ENCODE measurements at places on chromosomes 12 and 14.

DNA sequence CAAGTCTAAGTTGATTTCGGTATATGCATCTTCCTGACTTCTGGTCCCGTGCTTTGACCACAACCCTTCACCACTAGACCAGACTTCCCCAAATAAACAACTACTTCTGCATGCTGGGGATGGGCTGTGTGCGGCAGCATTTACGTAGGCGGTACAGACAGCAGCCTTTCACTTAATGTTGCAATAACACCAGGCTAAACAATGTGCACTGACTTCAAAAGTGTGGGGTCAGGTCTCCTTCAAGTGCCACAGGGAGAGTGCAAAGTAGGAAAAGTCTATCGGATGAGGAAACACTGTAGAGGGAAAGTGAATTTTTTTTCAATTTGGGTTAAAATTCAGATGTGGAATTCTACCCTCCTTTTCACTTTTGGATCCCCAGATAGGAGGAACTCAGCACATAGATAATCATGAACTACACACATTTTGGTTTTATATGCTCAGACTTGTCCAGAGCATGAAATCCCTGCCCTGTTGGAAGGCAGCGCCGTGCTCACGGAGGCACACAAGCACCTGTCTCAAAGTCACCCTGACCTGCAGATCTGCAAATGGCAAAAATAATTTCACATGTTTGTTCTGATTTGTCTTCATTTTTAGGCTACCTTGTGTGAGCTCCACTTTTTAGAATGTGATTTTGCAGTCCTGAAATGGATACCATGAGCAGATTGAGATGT, 3.6 kb upstream of the FOS start:
- no peak for DNase-seq

GRCh38 chr14:21278632-21279031, 1.3 kb upstream of the RPGRIP1 start:
- DNase-seq = no peak

DNA sequence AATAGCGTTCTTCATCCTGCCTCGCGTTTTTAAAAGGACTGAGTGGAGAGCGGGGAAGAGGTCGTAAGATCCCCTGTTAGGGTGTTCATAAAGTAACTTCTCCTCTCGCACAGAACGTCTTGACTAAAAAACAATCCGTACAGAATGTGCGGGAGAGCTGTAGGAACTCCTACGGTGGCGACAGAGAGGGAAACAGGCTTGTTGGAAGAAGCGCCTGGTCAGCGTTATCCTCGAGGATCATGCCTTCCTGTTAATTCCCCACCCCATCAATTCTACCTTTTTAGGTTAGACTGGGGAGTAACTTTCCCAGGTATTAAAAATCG, 399 bp upstream of the WASHC4 start:
- DNase-seq = no peak

DNA sequence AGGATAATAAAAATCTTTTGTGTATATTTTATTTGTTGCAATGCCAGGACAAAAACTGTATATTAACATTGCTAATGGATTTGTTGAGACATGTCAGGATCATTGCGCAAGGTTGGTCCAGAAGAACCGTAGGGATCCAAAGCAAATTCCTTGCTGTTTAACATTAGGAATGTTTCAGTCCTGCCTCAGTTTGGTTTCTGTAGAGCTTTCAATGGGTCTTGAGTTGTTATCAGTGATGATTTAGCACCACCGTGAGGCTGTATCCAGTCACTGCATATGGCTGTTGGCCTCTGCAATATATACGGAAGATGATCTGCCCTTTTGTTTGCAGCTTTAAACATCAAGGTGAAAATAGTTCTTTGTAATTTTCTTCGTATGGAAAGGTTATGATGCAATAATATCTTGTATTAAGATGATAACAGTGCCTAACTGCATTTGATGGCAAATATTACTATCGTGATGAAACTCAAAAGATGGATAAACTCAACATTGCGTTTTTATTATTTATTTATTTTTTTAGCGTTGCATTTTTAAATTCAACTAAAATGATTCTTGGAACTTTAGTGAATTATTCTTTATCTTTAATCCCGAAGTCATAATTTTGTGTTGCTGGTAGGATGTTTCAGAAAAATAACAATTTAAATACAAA, 231.2 kb downstream of the AKAP6 start:
- DNase-seq = peak; percentile 38

GRCh38 chr14:47332939-47333338, 342.5 kb downstream of the MDGA2 start:
- no peak for DNase-seq

GRCh38 chr12:56081393-56082347, 1.7 kb downstream of the ERBB3 start:
- DNase-seq = no peak

DNA sequence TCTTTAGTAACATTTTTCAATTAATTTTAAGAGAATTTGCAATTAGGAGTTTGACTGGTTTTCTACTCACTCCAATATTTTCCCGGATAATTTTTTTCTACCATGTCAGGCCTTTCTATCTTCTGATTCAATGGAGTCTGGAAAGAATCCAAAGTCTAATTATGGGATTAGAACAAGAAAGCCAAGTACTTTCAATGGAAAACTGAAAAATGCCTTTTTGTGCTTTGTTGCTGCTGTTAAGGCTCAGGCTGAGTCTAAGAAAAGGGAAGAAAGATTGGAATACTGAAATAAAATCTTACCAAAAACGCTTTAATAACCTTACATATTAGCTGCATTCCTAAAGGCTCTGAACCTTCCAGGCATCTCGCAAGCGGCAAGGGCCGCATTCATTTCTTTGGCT, 24.4 kb upstream of the DHRS4 start:
- DNase-seq = no peak

DNA sequence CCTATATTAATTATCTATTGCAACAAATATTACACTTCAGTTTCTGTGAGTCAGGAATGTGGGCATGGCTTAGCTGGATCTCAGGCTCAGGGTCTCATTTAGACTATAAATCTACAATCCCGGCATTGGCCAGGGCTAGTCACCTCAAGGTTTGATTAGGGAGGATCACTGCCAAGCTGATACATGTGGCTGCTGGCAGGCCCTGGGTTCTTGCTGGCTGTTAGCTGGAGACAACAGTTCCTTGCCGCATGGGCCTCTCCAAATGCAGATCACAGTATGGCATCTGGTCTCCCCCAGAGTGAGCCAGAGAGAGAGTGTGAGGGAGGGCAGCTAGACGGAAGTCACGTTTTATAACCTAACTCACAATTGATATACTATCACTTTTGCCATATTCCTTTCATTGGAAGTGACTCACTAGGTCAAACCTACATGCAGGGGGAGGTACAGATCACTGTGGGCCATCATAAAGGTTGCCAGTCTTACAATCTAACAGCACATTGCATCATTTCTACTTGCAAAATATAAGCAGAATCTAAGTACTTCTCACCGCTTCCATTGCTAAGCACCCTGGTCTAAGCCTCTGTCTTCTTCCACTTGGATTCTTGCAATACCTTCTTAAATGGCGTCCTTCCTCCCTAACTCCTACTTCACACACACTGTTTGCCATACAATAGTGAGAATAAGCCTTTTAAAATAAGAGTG, 174.0 kb upstream of the ARHGAP5 start:
- no peak for DNase-seq

DNA sequence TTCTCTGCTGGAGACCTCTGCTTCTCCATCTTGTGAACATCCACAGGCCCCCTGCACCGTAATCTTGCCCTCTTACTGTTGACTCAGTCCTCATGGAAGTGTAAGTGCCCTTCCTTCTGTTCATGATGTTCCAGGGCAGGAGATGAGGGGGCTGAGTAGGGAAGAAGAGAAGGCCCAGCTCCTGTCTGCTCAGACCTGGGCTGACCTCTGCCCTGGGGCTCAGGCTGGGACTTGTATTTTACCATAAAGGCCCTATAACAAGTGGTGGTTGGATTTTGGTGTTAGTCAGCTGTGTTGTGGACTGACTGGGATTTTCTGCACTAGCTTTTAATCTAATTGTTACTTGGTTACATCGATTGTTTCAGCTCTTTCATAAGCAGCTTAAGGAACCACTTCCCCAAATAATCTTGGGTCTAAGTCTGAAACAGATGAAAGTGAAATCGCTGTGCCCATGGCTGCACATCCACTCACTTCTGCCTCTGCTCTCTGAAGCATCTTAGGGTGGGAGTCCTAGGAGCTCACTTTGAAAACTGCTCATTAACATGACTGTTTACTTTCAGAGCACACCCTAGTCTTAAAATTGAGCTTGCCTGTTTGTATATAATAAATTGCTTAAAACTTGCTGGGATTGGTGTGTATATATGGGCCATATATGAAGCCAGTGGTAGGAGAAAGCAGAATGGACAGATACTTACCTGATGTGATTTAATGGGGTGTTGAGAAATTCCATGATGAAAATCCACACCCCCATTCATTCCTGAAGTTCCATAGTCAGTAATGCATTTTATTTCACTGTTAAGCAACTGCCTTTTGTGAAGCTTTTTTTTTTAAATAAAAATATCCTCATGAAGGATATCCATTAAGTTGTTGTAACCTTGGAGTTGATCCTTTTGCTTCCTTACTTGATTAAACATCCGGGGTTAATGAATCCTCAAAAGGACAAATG, 17.7 kb downstream of the C12orf71 start:
- DNase-seq = no peak

- peak; percentile 39 for DNase-seq
These were observed 62.4 kb downstream of the ADCK1 start for GRCh38 chr14:77862154-77862786.

DNA sequence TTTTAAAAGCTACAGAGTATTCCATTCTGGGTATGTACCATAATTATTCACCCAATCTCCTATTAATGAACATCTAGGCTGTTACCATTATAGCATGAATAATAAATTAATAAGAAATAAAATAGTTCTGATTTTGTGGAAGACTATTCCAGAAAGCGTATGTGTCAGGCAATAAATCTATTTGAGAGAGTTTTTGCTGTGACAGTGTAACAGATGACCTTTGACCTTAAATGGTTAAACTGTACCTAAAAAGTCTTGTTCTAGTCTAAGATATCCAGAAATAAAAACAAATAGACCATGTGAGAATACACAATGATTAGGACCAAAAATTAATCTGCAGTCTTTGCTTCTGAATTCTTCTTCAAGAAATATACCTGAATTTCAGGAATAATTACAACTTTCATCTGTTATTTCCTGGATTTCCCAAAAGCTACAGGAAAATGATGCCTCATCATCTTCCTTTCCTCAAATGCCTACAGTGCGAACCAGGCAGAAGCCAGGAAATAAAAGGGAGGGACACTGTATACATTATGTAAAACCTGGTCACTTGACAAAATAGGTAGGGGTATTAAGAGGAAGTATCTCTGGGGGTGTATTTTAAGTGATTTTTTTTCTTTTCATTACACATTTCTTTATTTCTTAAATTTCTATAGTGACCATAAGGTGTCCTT, 7.3 kb downstream of the TM7SF3 start:
- no peak for DNase-seq

DNA sequence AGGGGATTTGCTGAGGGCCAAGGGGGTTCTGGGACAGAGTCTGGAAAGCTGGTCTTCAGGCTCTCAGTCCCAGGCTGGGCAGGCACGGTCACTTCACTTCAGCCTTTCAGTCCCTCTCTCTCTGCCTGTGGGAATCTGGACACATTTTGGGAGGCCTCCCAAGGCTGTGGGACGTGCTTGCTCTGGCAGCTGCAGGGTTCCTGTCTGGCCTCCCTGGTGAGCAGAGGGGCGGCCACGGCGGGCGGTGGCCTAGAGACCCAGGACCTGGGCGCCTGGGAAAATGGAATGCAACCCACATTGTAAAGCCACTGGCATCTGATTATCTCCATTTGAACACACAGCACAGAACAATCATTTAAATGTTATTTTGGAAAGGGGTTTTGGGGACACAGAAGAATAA, 10.1 kb upstream of the ALDH2 start:
- DNase-seq = no peak

GRCh38 chr12:103586791-103587370, at the start of gene STAB2:
Gene STAB2, plus strand, starts transcription at chr12:103587273. Its CDS starts 204 bp downstream, at chr12:103587477.
- no peak for DNase-seq

All from right renal pelvis (tissue), 4 donors.